ENCODE measurements at places on chromosomes 3 and 15.

GRCh38 chr3:111472556-111472955 lies 69.4 kb upstream of the CD96 start:
- DNase-seq = no peak

- no peak for DNase-seq
These were observed 157.0 kb downstream of the CHST2 start for GRCh38 chr3:143276592-143276991.

DNA sequence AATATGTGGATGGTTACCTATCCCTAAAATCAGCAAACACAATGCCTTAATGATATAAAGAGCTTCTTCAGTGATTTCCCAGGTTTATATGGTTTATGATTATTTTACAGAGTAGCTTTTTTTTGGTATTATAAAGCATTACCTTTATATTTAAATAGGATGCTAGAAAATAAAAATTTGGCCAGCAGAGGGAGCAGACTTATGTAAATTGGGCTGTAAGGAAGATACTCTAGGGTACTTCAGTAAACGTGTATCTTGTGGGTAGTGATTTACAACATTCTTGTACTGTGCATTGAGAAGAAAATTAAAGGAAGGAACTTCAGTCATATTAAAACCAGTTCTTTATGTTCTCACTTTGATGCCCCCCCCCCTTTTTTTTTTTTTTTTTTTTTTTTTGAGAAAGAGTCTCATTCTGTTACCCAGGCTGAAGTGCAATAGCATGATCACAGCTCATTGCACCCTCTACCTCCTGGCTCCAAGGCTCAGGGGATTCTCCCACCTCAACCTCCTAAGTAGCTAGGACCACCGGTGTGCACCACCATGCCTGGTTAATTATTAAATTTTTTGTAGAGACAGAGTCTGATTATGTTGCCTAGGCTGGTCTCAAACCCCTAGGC lies 167.9 kb downstream of the BBX start:
- DNase-seq = peak; percentile 87

DNA sequence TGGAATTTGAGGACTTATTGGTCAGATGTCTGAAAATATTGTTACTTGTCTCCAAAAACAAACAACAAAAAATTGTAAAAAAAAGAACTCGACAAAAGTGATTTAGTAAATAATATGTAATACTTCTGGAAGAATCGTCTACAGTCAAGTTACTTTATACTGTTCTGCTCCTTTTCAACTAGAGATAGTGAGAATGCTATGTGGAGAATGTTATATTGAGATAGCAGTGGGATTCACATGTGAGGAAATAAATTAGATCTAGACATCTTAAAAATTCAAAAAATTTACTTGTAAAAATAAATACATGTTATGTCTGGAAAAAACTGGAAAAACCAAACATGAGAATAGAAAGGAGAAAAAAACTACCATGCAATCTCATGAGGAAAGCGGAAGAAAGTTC lies 64.9 kb downstream of the SGO1 start:
- no peak for DNase-seq

- DNase-seq = no peak
These were observed 2.2 kb upstream of the SNRK start for GRCh38 chr3:43284171-43284570.

DNA sequence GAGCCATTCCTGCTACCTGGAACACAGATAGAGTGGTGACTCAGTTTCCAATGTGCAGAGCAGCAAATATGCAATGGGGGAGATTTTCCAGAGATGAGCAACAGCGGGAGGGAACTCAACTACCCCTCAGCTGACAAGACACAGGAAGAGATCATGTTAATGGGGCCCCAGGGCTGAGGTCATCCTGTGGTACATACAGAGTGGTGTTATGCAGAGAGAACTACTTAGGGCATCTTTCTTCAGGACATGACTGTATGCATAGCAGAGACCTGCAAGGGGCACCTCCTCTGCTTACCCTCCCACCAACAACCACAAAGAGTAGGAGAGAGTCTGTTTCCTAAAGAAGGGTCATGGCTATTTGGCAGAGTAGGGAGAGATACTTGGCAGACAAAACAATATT lies 6.8 kb upstream of the TBC1D5 start:
- no peak for DNase-seq

GRCh38 chr3:25433106-25433505 lies 5.0 kb downstream of the RARB start:
- no peak for DNase-seq

- no peak for DNase-seq
These were observed 19.6 kb upstream of the DGKG start for GRCh38 chr3:186381424-186382216.

DNA sequence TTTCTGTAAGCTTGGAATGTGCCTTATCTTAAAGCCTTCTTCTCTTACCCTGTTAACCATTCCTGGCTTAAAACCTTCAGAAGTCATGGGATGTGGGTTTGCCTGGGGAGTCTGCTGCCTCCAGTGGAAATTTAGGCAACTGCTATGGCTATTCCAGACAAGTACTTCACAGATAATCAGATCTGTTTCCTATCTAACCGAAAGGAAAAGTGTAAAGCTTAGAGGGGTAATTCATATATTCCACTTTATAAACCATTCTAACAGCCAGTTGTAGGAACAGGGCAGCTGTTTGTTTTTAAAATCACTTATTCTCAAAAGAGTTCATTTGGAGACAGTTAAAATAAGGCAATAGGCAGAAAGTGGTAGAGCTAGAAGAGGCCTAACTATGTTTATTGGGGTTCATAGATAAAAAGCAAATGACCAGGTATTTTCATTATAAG lies 219.9 kb downstream of the TCF12 start:
- DNase-seq = peak; percentile 69

DNA sequence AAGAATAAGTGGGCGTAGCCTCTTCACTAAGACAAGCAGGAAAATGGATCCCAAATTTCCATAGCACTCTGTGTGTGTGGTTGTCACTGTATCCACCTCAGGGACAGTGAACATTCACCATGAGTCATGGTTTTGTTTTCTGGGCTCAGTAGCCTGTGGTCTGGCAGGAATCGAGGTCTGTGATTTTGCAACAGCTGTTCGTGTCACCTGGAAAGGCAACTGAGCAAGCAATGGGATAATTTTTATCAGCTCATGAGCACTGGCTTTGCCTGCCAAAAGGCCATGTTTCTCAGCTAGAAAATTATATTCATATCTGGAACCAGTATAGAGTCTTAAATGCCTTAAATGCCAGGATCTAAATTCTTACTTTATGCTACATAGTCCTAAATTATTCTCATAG lies 60.9 kb downstream of the STRIT1 start:
- DNase-seq = peak; percentile 6

DNA sequence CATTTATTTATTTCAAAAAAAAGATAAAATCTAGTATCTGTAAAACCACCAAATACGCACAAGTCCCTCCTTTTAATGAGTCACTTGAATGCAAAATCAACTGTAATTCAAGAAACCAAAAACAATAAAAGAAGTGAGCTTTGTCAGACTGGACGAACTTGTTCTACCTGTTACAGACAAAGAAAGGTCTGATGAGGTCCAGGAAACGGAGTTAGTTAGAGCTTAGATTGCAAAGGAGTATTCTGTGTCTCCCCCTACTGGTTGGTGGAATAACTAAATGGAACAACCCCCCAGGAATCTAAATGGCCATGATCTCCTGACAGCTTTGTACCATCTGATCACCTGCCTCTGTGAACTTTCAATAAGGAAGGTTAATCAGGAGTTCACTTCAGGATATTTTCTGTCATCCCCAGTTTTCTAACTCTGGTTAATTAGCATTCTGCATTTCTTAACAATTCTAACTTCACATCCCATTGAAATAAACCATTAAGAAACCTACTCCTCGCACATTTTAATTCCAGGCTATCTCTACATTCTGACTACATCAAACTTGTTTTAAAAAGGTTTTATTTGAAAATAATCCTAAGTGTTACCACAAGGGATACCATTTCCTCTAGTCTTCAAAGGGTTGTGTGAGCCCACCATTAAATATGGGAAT lies 333.0 kb upstream of the SATB1 start:
- DNase-seq = peak; percentile 88

- DNase-seq = no peak
These were observed 413.5 kb downstream of the TIGIT start for GRCh38 chr3:114707252-114707860.

DNA sequence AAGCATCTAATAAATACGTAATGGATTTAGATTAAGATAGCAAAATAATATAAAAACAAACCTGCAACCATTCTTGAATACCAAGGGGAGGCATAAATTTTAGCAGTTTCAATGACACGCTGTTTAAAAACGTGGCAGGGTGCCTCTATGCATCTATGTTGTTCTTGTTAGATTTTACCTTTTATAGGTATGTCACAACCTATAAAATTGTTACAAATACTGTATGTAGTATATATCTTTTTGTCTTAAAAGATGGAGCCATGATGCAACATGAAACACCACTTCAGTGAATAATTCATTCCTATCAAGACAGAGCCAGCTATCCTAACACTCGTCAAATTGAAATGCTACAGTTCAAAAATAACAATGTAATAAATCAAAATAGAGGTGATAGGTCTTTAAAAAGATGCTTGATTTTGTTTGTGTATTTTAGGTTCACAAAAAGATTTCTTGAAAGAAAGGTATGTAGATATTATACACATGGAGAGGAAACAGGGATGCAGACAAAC lies 1059.2 kb downstream of the ROBO1 start:
- DNase-seq = no peak

DNA sequence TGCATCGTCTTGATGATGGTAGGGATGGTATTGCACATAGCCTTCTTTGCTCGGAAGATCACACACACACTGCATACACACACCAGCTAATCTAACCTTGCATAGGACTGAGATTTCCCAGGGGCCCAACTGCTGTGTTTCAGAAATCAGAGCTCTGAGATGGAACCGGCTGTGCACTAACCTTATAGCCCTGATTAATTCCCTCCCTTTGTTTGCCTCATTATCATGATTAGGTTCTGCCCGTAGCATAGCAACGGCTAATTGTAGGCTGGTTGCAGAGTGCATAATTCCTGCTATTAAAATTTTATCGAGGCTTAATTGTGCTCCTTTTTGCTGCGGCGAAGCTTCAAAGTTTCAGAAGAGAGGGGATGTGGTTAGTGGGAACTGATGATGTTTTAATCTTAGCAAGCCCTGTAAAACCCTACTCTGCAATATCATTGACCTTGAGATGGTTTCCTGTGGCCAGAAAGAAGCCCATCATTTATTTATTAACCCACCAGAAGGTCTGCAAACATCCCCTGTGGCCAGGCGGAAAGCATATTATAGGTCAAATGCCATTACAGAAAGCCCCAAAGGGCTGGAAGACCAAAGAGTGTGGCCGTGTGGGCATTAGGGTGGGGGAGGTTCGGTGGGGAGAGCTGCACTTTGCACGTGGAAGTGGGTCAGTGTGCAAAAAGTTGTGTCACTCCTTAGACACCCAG lies 56.2 kb upstream of the GLCE start:
- no peak for DNase-seq

DNA sequence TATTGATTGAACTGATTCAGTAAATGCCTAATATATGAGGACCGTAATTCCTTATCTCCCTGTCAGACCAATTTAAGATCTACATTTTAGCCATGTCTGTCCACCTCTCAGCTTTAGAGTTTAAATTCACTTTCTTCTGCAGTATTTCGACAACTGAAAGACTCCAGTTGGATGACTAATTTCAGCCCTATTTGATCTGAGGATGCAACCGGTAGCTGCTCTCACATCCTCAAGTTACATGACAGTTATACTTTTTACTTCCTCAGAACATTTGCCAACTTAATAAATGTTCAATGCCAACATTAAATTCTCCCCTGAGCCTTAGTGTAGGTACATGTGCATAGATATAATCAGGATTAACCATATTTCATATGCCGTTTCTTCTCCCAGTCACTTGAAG lies 2.5 kb upstream of the HHLA2 start:
- no peak for DNase-seq

DNA sequence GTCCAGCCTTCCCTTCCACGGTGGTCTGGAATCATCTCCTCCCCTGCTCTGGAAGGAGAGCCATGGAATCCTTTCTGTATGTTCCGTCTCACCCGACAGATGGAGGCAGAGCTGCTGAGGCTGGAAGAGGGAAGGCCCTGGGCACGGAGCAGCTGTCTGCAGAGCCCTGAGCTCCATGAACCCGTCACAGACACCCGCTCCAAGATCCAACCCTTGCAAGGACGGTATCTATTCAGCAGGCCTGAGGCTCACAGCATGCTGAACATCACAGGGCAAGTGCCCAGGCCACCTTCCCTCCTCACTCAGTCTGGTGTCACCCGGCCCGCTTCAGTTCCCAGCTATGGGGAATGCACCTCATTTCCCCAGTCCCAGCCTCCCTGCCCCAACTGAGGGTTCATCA lies 103.9 kb downstream of the LRIG1 start:
- DNase-seq = no peak

DNA sequence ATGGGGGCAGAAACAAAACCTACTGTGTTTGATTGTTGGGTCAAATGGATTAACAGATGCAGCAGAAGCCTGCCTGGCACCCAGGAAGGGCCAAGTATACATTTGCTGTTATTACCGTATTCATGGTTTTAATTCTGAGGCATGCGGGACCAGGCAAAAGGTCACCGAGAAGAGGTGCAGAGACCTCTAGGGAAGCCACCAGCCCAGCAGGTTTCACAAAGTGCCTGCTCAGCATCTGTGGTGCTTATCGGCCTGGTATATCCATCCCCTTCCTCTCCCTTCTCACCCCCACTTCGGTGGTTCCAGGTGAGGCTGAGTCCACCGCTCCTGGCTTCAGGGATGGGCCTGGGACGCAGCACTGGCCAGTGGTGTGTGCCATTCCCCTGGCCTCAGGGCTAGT lies 13.1 kb downstream of the TPRA1 start:
- no peak for DNase-seq

DNA sequence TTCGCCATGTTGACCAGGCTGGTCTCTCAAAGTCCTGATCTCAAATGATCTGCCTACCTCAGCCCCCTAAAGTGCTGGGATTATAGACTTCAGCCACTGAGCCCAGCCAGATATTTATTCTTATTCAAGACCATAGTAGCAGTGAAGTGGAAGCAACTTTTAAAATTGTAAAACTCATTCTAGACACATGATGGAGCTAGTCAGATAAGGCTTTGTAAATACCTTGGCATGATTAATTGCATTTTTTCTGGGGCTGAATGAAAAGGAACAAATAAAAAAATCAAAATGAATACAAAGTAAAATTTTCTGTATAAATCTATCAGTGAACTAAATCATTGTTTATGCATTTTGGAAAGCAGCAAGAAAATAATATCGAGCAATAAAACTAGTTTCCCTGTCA lies 4.1 kb upstream of the MYO1E start:
- peak; percentile 44 for DNase-seq

Measured in hematopoietic multipotent progenitor cell treated with erythropoietin and hydrocortisone succinate and interleukin-3 and kit ligand, for 4 days (in vitro differentiated cells).